ENCODE measurements at places on chromosomes 11 and 22.

DNA sequence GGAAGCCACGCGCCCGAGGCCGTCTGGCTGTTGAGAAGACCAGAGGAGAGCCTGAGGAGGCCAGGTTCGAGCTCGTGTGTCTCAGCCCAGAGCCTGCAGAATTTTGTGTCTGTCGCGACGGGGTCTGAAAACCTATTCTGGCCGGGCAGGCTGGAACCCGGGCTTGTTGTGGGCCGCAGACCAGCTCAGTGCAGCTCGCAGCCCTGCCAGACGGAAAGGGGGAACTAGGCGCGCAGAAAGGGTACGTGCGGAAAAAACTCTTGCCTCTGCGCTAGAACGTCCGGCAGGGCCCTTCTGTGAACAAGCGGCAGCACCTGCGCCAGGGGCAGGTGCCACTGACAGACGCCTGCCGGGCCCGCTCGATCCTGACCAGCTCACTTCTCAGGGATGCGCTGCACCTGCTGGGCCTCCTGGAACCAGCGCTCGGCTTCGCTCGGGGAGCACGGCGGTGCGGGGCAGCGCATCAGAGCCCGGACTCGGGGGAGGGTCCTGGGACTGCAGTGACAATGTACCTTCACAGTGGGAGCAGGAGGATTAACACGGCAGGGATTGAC lies 409.3 kb downstream of the BRD1 start:
- no peak for DNase-seq

DNA sequence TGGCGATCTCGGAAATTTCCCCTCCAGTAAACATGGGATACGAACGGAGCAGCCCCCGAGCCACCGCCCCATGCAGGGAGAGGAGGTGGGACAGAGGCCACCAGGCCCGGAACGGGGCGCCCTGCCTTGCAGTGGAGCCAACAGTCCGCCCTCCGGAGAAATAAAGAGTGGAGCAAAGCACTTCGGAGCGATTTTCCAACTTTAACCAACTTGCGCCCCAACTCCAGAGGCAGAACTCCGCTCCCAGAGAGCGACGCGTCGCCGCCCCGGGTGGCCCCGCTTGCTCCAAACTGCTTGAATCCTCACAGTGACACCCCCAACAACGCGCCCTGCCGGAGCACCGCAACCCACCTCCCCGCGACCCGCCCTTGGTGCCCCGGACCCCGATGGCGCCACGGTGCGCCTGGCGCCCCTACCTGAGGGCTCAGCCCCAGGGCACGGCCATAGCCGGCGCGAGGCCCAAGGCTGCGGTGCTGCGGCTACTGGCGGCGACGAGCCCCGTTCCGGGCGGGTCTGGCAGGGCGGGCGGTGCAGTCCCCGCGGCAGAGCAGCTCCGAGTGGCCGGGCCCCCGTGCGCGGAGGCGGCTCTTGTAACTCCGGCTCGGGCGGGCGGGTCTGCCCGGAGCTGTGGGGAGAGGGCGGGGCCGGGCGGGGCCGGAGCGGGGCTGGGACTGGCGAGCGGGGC lies at the start of gene AHNAK:
Gene AHNAK, minus strand, starts transcription at position 563 of the 685 bp plus-strand sequence. CDS start 10,708 bp downstream, outside the sequence.
- no peak for DNase-seq

GRCh38 chr11:110376711-110377324 lies 52.9 kb upstream of the FDX1 start:
- peak; percentile 74 for DNase-seq

DNA sequence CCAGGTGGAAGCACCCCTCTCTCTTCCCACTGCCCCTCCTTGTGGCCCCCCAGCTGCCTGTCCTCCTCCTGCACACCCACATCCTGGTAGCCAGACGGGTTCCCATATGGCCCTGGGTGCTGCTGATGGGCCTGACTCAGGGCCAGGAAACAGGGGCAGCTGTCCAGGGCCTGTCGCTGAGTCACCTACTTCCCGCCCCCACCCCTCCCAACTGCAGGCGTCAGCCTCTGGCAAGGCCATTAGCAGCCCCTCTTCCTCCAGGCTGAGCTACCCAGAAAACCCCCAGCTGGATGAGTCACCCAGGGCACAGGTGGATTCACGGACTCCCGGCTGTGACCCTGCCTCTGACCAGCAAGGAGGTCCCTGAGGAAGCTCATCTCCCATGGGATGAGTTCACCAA lies 6.9 kb upstream of the GAL start:
- DNase-seq = no peak

Data from cerebellar cortex (tissue), 1 donor.